ENCODE measurements at places on chromosomes 12 and 14. TPM values are rescaled to one million over a fixed set of nuclear protein-coding genes. Genes with fewer than 3 reads are reported as not detected.

DNA sequence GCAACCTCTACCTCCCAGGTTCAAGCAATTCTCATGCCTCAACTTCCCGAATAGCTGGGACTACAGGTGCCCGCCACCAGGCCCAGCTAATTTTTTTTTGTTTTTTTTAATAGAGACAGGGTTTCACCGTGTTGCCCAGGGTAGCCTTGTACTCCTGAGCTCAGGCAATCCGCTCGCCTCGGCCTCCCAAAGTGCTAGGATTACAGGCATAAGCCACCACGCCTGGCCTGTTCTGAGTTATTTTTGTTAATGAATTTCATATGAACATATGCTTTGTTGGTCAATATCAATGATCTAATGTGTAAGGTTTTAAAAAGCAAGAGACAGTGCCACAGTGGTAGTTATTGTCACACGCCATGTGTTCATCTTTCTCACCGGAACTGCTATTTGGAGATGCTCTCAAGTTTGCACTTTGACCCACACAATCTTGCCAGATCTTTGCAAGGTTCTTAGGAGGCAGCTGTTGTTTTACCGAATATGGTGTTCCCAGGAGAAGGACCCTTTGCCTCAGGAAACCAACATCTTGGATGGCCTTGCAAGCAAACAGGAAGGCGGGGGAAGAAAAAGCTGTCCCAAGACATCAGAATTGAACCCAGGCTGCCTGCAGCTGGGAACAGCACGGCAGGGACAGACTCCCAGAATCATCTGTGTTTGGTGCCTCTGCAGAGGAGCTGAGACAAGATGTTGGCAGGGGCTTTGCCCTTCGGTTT lies 30.0 kb downstream of the GALNT16 start:
- no peak for DNase-seq

- no peak for DNase-seq
Measured at GRCh38 chr12:124854637-124855184, 9.0 kb downstream of the SCARB1 start.

GRCh38 chr14:96162741-96163140 lies 41.9 kb upstream of the BDKRB2 start:
- DNase-seq: no peak

DNA sequence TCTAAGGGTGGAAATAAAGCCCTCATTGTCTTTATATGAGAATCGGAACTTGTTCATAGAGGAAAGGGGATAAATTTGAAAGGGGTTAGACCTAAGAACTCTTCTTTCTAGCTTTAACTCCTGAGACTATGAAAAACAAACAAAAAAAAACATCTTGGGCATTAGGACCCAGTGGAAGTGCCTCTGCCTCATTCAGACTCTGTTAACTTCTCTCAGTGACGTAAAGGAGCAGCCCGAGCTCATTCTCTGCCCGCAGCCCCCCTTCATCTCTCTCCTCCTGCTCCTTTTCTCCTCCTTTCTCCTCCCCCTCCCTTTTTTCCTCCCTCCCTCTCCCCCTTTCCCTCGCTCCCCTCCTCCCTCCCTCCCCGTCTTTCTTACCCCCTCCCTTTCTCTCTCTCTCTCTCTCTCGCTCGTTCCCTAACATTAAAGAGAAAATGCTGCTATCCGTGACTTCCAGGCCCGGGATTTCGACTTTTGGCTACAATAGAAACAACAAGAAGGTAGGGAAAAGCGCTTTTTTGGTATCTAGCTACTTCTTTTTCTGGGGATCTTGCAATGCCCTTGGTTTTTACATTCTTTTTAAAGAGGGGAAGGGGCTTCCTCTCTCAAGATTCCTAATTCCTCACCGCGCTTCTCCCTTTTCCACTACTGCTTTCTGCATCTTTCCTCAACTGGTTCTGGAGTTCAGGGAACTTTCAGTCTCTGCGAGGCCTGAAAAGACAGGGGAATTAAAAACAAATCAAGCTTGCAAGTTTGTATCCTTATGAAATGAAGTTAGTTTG lies at the start of gene RBMS2:
RBMS2 (plus strand) TSS at position 231 of the 782 bp plus-strand sequence; CDS start at position 435, 204 bp downstream.
- DNase-seq: no peak

- no peak for DNase-seq
Measured at GRCh38 chr14:101556566-101557320, 4.6 kb upstream of the DIO3 start.

GRCh38 chr12:109244073-109244472 lies 65.0 kb downstream of the FOXN4 start:
- DNase-seq: no peak

GRCh38 chr14:67583711-67584644 lies 16.1 kb downstream of the PIGH start:
- no peak for DNase-seq

GRCh38 chr12:79521576-79521975 lies 169.2 kb downstream of the PAWR start:
- no peak for DNase-seq

DNA sequence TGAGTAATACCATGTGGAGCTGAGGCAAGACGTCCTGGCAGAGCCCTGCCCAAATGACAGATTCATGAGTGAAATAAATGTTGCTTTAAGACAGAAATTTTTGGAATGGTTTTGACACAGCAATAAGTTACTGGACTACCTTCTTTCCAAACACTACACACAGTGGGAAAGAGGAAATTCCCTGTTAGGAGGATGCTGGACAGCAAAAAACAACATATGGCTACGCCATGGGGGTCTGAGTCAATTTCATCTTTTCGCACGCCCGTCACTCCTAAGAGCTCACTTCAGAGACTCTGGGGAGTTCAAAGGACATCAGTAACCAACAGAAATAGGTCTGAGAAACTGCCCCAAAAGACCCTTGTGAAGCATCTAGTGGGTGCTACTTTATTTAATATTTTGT lies 55.4 kb downstream of the TMEM132C start:
- no peak for DNase-seq

DNA sequence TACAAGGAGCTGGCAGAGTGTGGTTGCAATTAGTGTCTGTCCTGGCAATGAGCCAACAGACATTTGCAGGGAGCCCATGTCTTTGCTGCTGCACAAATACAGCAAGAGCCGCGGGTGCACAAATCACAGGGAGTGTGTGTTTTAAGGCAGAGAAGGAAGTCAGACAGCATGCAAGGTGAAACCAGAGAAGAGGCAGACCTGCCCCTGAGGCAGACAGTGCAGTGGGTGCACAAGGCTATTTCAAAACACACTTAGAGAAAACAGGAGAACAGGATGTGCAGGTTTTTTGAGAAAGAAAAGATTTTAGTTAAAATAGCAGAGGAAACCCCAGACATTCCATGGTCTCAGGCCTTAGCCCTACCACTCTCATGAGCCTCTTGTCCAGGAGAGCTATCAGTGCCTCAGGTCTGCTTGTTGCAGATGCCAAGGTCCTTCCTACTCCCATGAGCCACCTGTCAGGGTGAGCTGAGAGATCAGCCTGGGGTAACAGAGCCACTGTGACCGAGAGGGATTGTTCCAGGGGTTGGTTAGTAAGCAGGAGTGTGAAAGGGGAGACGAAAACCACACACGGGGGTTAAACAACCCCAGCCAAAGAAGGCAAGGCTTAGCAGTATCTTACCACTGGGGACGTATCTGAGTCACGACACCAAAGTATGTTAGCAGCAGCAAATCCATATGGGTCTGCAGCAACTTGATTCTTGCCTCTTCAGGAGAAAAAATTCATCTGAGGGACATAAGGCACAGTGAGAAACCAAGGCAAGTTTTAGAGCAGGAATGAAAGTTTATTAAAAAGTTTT lies 78.1 kb downstream of the C14orf132 start:
- no peak for DNase-seq

DNA sequence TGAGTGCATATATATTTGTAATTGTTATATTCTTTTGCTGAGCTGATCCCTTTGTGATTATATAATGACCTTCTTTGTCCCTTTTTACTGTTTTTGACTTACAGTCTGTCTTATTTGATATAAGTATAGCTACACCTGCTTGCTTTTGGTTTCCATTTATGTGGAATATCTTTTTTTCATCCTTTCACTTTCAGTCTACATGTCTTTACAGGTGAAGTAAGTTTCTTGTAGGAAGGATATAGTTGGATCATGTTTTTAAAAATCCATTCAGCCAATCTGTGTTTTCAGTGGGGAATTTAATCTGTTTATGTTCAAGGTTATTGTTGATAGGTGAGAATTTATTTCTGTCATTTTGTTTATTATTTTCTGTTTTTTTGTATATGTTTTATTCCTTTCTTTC lies 12.1 kb downstream of the GZMH start:
- DNase-seq: no peak

DNA sequence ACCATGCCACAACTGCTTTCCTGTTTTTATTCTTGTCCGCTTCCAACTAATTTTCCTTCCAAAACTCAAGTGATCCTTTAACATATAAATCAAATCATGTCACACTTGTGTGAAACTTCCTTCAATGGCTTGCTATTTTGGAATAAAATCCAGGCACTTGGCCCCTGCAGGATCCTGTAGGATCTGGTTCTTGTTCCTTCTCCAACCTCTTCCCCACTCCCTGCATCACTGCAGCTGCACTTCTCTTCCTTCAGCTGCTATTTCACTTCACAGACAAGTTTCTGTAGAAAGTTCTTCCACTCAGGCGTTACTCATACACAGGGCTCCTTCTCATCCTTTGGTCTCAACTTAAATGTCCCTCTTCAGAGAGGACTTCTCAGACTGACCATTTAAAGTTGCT lies 239.7 kb upstream of the BTG1 start:
- DNase-seq: no peak

GRCh38 chr14:20732979-20733635 lies 12.6 kb upstream of the EDDM3A start:
- no peak for DNase-seq

STYK1 gene
- 3.1 TPM for total RNA-seq

HSPB8 gene
- total RNA-seq: not detected

TMEM132C gene
- total RNA-seq: not detected

All from activated naive CD8-positive, alpha-beta T cell treated with anti-CD3 and anti-CD28 coated beads, Interleukin-2, amount 10 ng/mL, durations not matched to agents 7 days and 5 days (primary cell).